Brain pericyte (primary cell): ENCODE measurements at places on chromosomes 6 and 20.

GRCh38 chr6:17012421-17013225 is 89.2 kb upstream of the STMND1 start:
- no peak for DNase-seq

- no peak for DNase-seq
Measured at GRCh38 chr20:62979876-62980373, 26.8 kb downstream of the BHLHE23 start.

GRCh38 chr20:49287555-49288249 is 9.8 kb upstream of the ZNFX1 start:
- DNase-seq, result no peak

DNA sequence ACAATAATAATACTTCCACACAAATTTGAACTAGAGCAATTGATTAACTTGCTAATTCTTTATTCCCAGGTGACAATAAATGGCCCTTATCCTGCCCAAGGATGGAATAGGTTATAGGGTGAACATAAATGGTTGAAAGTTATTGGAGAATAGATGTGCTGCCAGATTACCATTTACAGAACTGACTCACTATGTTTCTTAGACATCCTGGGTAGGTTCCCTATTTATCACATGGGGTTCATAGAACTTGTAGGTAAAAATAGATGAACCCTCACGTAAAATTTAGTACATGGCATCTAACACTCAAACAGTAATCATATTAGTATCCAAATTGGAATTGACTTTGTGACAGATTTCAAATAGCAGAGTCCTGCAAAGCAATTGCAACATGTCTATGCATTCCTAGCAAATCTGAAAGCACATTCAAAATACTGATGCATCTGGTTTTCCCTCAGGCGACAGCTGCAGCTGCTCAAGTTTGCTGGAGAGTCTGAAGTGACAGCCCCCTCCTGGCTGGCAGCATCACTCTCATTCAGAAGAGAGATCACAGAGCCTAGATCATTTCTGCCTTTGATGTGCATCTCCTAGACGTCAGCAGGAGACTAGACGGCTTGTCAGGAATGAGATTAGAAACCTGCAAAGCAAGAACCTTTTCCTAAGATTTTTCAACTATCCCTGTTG is 80.2 kb upstream of the RNF217 start:
- DNase-seq, result no peak

- no peak for DNase-seq
Measured at GRCh38 chr6:44471271-44471981, 83.9 kb downstream of the CDC5L start.

DNA sequence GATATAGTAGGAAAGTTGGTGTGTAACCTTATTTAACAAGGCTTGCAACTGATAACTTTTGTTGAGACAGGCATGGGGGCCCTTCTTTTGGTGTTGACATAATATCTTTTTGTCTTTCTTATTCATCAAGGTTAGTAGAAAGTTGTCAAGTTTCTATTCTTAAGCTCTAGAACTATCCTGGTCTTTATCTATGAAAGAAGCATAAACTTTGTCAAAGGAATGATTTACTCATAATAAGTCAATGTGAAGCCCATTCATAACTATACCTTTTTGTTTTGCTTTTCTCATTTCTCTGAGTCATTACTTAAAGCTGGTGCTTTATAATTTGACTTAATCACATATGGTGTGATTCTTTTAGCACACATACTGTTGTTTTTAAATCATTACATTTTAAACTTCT is 312.4 kb downstream of the UTRN start:
- DNase-seq, result no peak

GRCh38 chr6:154112181-154112809 is 73.3 kb downstream of the OPRM1 start:
- DNase-seq, result no peak

GRCh38 chr20:34680586-34681175 is 3.8 kb upstream of the PIGU start:
- no peak for DNase-seq

GRCh38 chr20:2814587-2815051 is at the start of gene C20orf141:
Gene C20orf141, plus strand, starts transcription at chr20:2814987. Its CDS starts 198 bp downstream, at chr20:2815185.
- DNase-seq, result peak; percentile 95

DNA sequence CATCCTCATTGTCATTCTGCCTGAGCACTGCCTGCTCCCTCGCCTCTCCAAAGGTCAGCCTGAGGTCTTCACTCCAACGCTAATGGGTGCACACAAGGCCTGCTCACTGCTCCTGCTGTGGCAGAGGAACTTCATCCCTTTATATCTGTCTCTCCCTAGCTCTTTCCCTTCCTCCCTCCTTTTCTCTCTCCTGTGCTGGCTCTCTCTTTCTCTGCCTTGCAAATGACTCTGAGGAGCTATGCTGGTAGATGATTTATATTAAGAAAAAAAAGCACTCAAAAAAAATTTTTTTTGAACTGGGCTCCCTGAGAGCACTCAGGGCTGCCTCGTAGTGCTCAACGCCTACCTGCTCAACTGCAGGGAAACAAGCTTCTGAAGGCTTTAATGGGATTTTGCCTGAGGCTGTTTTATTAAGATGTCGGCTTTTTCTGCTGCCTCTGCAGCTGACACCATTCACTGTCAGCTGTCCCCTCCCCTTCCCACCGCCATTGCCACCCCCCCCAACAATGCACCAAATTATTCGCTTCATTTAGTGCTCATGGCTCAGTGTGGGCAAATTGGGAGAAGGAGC is 137.7 kb upstream of the DEFB112 start:
- DNase-seq, result no peak

DNA sequence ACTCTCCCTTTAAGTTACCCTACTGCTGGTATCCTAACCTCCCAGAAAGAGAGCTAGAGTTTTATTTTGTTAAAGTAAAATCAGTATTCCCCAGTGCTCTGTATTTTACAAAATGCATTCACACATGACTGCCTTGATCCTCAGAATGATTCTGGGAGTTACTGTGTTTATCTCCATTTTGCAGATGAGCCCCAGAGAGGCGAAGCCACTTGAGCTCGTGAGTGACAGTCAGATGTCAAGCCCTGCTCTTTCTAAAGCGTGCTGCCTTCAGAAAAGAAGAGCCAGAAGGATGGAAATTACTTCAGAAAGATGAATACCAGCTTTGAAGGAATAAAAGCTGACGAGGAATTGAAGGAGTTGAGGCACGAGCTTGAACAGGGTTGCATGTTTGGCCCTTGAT is 14.1 kb upstream of the OSER1 start:
- no peak for DNase-seq

DNA sequence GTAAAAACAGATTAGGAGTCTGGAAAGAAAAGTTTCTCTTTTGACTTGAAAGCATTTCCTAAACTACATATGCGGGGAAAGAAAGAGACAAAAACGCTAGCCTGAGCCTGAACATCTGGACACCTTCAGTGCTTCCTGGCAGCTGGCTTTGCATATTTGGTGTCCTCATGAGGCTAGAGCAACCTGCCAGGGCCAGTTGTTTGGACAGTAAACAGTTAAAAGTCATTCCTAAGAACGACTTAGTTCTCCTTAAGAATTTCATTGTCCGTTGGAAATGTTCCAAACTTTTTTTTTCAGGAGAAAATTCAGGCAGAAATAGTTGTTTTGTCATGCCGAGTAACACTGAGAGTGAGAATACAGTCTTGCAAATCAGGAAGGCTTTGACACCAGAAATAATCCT is 199.8 kb downstream of the SMOC2 start:
- DNase-seq, result no peak

GRCh38 chr6:11092668-11093375 is 812 bp upstream of the SMIM13 start:
- DNase-seq, result no peak

GRCh38 chr6:6008648-6009421 is 2.1 kb upstream of the NRN1 start:
- no peak for DNase-seq
